Activated gamma-delta T cell treated with anti-CD3 and anti-CD28 coated beads, Interleukin-2, amount 50 U/mL, for 16 hours (primary cell): ENCODE measurements at places on chromosomes 3 and 15.

DNA sequence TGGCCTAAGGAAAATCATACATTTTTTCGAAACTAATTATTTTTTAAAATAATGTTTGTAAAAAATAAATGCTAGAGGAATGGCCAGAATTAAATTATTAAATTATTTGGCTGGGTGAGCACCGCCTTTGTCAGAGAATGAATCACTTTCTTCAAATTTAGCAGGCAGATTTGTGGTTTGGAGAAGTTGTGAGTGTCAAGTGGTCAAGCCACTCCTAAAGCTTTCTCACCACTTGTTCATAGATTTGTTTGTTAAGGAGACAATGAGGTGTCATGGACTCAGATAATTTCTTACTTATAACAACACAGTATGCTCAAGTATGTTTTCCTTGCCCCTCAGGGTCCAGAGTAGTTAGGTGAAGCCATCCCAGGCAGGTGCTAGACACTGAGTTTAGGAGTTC is 196.2 kb downstream of the TUSC7 start:
- no peak for DNase-seq

GRCh38 chr15:93250209-93250608 is 161.2 kb upstream of the RGMA start:
- no peak for DNase-seq

DNA sequence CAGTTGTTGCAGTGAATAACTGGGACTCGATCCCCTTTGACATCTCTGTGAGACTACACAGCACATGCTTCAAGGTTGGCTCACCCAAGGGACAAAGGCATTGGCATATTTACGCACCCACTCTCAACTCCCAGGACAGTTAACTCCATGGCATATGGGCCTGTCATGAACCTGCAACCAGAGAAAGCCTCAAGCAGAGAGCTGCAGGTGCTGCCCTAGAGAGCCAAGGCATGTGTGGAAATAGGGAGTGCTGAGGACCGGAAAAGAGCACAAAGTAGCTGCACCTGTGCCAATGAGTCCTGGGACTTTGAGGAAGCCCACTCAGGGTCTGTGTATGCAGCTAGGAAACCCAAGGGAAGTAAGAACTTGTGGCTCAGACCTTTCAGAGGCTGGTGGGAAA is 32.9 kb upstream of the SLC24A5 start:
- no peak for DNase-seq

DNA sequence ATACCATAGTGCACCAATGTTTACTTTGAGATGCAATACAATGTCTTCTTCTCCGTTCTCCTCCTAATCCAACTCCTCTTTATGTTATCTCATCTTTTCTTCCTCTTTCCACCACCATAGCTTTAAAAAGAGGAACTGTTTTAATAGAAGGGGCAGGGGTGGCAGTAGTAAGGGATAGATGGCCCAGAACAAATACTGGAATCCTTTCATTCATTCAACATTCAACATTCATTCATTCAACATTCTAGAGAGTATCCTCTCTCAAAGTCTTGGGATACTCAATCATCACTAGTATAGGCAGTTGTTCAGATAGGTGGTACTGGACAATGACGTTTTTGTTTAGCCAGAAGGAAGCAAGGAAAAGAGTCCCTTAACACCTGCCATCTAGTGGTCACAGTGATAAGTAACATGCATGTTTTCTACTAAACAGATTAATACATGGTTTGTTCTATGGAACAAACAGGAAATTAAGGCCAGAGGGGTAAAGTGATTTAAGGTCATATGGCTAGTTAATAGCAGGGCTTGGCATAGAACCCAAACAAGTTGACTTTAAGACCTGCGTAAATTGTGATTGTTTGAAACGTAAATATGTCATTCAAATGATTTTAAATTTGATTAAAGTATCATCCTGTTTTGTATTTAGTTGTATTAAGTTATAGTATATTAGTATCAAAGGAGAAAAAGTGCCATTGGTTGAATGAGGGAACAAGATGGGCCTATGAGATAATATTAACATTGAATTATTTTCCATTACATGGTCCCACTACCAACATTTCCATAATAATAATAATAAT is 26.9 kb upstream of the EHHADH start:
- no peak for DNase-seq

DNA sequence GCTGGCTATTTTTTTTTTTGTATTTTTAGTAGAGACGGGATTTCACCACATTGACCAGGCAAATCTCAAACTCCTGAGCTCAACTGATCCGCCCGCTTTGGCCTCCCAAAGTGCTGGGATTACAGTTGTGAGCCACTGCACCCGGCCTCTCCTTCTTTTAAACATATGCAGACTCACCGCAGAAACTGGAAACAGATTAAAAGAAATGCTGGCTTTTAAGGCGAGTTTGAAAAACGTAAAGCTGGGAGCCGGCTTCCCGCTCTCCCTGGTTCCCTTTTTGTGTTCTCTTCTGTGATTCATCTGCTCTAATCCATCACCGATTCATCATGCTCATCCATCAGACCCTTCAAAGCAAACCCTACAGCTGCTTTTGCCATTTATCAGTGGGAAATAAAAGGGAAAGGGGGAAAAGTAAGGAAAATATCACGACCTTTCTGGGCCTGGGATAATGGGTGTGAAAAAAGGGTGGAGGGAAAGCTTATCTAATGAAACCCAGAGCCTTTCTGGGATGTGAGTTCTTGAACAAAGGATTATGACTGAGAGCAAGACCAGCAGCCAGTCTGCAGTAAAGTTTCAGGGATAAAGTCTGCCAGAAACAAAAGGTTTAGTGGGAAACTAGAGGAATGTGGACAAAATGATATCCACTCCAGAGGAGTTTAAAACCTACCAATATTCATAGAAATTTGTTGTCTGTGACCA is 92.3 kb upstream of the LRIG1 start:
- DNase-seq, result no peak

- DNase-seq, result no peak
Measured at GRCh38 chr3:99637368-99638111, 854 bp upstream of the COL8A1 start.

GRCh38 chr3:31053299-31053698 is 158.8 kb upstream of the GADL1 start:
- DNase-seq, result no peak

GRCh38 chr3:141255846-141256261 is 24.2 kb downstream of the PXYLP1 start:
- no peak for DNase-seq

DNA sequence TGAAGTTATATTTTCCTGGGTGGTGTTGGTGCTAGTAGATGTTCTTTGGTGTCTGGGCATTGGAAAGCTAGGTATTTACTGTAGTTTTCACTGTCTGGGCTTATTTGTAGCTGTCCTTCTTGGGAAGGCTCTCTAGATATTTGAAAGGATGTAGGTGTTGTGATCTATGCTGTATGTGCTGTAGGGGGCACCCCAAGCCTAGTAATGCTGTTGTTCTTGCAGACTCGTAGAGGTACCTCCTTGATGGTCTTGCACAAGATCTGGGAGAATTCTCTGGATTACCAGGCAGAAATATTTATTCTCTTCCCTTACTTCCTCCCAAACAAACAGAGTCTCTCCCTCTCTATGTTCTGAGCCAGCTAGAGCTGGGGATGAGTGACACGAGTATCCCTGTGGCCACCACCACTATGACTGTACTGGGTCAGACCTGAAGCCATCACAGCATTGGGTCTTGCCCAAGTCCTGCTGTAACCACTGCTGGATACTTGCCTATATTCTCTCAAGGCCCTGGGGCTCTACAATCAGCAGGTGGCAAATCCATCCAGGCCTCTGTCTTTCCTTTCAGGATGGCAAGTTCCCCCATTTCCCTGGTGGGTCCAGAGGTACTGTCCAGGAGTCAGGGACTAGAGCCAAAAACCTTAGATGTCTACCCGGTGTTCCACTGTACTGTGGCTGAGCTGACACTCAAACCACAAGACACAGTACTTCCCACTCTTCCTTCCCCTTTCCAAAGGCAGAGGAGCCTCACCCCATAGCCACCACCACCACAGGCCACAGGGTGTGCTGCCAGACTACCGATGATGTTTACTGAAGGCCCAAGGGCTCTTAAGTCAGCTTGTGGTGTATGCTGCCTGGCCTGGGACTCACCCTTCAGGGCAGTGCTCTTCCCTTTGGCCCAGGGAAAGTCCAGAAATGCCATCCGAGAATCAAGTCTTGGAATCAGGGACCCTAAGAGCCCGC is 195.2 kb upstream of the DPPA4 start:
- DNase-seq, result peak; percentile 9

GRCh38 chr15:88979674-88980073 is 66.5 kb upstream of the MFGE8 start:
- no peak for DNase-seq

- DNase-seq, result no peak
Measured at GRCh38 chr3:188137051-188137450, 16.9 kb upstream of the LPP start.

GRCh38 chr3:122974764-122975162 is 52.8 kb downstream of the SEMA5B start:
- no peak for DNase-seq

- DNase-seq, result peak; percentile 75
Measured at GRCh38 chr3:111071257-111072030, at the start of gene NECTIN3. NECTIN3 (plus strand) TSS chr3:111071816; CDS start chr3:111072018, 202 bp downstream.

DNA sequence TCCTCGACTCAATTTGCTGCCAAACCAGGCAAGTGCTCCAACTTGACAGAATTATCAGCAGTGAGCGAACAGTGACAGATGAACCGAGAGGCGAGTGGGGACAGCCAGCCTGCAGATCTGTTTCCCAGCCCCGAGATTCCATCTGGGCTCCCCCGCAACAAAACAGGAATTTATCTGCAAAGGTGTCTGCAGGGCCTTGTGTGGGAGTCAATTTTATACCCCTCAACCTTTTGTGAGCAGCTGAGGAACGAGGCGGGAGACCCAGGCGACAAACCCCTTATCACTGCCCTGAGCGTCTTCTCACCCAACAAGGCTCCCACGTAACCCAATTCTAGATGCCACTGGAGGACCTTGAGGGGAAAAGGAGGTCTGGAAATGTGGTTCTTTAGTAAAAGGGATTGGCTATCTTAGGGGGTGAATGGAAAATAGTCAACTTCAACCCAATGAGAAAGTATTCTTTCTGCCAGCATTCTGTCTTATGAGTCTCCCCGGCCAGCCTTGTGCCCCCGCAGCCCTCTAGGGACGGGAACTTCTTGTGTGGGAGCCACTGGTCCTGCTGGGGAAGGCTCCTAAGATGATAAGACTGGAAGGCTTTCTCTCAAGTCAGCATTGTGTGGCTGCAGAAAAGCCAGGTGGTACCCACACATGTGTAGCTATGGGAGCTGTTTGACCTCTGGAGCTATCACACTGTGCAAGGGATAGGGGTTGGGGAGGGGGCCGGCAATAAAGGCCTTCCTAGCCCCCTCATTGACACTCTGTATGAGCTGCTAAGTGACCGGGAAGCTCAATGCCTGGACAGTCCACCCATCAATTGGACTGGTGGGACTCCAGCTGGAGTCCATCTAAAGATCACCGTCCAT is 527.9 kb downstream of the SHQ1 start:
- DNase-seq, result no peak

- no peak for DNase-seq
Measured at GRCh38 chr3:192130534-192131132, 596.7 kb downstream of the FGF12 start.

DNA sequence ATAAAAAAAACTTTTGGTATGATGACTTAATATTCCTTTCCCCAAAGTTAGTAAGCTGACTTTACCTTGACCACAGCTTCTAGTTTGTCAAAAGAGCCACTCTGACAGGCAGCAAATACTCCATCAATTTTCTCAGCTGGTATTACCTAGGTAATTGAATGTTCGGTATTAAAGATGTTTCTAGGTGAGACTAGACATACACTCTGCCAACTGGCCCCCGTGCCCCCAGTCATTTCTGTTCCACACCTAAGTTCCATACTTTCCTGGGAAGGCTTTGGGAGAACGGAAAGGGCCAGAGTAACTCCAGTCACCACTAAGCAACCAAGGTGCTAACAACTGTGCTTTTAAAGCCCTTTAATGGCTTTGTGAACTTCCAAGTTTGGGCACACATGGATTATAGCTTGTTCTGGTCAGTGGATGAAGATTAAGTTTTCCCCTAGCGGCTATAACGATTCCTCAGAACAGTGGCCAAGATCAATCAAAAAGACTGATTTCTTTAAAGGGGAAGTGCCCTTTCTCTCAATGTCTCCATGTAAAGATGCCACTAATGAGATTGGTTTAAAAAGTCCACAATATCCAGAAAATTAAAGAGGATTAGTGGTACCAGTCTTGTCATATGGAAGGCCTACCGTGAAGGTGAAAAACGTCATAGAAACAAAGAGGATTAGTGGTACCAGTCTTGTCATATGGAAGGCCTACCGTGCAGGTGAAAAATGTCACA is 7.0 kb downstream of the EIF4A2 start:
- no peak for DNase-seq

- DNase-seq, result no peak
Measured at GRCh38 chr15:33872416-33873106, 95.7 kb upstream of the CHRM5 start.

DNA sequence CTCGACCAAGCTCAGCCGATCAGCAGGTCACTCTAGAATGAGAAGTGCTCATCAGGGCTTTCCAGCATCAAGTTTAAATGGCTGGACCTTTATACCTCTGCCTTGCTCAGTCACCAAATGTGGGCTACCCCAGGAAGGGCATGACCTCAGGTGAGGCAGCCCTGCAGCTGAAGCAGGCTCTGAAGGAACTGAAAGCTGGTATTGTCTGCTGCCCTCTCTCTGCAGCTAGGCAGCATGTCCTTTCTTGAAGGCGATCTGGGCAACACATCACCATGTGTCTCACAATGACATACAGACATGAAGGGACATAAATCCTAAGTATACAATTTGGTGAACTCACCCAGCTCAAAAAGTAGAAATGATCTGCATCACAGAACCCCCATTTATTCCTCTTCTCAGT is 38.7 kb upstream of the ARID3B start:
- DNase-seq, result no peak

- no peak for DNase-seq
Measured at GRCh38 chr3:14962762-14963161, 15.4 kb downstream of the NR2C2 start.

GRCh38 chr3:187969581-187969950 is 184.4 kb upstream of the LPP start:
- no peak for DNase-seq

DNA sequence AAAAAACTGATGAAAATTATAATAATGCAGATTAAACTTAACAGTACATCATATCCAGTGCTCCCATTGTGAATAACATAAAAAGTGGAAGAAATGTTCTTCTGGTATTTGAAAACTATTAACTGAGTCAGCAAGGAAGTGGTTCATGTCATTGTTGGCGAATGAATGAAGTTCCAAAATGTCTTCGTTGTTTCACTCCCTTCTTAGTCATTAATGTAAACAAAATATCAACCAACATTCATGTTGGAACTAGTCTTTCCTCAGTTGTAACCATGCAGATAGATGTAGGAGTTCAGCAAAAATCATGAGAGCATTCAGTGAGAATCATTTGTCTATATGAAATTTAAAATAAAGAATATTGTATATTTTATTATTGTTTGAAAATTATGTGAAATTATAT is 44.1 kb upstream of the ICE2 start:
- no peak for DNase-seq

DNA sequence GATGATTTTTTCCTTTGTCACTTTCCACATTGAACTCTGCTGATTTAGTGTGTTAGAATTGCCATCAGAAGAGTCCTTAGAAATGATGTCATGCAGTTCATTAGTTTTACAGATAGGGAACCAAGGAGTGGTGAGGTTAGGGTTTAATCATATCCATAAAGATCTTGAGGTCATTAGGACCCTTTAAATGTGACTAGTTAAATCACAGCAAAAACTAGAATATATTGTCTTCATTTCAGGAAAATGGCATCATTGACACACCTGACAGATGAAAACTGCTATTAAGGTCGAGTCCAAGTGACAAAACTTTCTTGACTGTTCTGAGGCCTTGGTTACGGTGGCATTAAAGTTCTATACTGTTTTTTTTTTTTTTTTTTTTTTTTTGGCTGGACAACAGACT is 50.5 kb downstream of the MBNL1 start:
- DNase-seq, result no peak

GRCh38 chr3:142240708-142241107 is 15.3 kb upstream of the GK5 start:
- DNase-seq, result no peak
